Central memory CD8-positive, alpha-beta T cell (primary cell): ENCODE measurements at places on chromosomes 7 and 10.
A peak's percentile ranks its signal among the peaks of the same experiment; 100 is the strongest.

GRCh38 chr7:120833546-120833945, 24.4 kb downstream of the TSPAN12 start:
- no peak for DNase-seq

GRCh38 chr10:33673839-33674415, 339.5 kb upstream of the NRP1 start:
- DNase-seq: no peak

- DNase-seq: no peak
Observed at GRCh38 chr7:51346126-51346525, 29.5 kb upstream of the COBL start.

GRCh38 chr7:137753067-137753466, 93.7 kb downstream of the DGKI start:
- DNase-seq: no peak

DNA sequence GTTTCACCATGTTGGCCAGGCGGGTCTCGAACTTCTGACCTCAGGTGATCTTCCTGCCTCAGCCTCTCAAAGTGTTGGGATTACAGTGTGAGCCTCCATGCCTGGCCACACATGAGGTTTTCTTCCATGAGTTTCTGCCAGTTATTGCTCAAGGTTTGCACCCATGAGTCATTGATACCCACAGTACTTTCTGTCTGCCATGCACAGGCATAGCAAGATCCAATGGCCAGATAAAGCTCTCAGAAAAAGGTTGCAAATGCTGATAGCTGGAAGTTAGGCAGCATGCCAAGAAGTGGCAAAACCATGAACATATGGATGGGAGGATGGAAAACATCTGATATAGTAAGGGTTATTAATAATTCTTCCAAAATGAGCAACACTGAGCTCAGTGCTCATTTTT, 298.7 kb upstream of the NRG3 start:
- no peak for DNase-seq

GRCh38 chr10:79627075-79627474, 16.3 kb downstream of the SFTPA1 start:
- DNase-seq: no peak

DNA sequence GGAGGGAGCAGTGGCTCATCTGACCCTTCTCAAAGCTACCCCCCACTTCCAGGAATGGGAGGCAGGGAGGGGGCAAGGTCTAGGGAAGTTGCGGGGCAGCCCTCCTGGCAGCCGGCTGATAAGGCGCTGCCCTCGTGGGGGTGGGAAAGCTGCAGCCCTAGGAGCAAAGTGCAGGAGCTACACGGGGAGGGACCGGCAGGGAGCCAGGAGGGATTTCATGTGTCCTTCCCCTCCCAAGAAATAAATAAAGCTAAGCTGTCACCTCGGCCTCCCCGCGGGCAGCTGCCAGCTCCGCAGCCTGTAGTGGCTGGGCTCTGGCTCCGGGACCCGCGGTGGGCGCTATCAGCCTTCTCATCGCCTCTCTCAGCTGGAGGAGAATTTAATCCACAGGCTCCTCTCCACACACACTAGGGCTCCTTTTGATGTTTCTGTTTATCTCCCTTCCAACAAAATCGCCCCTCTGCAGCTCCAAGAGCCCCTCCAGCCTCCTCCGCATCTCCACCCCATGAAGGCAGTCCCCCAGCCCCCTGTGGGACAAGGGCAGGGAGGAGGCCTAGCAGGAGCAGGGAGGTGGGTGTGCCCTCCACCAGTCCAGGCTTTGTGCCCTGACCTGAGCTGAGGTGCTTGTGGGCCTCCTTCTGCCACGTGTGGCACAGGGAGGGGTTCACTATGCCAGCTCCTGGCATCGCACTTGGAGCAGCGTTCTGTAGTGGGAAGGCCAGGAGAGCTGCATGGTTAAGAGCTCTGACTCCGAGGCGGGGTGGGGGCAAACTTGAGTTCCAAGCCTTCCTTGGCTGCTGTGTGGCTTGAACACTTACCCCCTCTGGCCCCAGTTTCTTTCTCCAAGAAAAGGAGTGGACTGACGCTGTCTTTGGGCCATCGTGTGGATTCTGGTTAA, 80.5 kb downstream of the C10orf105 start:
- DNase-seq: no peak

DNA sequence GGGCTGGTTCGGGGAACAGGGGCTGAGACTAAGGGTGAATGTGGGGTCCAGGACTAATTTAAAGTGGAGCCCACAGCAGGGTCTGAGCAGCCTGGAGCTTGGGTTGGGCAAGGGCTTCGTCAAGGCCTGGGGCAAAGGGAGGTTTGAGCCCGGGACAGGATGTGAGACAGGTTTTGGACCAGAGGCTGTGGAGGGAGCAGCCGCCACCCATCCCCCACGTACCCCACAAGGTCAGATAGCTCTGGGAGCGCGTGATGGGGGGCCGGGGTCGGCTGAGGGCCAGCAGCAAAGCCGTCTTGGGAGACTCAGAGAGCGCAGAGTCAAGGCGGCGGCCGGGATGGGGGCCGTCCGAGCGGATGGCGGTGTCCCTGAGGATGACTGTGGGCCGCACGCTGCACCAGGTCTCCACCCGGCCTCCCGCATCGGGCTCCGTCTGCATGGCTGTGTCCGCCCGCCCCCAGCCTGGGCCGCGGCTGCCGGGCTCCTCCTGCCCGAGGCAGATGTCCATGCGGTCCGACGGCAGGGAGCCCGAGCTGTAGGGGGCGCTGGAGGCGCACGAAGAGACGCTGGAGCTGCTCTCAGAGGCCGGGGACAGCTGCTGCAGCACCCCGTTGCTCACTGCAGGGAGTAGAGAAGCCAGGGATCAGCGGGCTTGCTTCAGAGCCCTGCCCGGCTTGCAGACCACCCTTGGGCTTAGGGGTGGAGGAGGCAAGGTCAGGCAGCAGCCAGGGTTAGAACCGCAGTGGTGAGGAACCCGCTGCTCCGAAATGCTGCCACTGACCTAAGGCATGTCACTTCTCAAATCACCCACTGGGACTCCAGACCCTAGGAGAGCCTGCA, 12.1 kb downstream of the PDZD7 start:
- DNase-seq: peak; percentile 49

GRCh38 chr7:155213385-155213784, 84.3 kb upstream of the INSIG1 start:
- no peak for DNase-seq

DNA sequence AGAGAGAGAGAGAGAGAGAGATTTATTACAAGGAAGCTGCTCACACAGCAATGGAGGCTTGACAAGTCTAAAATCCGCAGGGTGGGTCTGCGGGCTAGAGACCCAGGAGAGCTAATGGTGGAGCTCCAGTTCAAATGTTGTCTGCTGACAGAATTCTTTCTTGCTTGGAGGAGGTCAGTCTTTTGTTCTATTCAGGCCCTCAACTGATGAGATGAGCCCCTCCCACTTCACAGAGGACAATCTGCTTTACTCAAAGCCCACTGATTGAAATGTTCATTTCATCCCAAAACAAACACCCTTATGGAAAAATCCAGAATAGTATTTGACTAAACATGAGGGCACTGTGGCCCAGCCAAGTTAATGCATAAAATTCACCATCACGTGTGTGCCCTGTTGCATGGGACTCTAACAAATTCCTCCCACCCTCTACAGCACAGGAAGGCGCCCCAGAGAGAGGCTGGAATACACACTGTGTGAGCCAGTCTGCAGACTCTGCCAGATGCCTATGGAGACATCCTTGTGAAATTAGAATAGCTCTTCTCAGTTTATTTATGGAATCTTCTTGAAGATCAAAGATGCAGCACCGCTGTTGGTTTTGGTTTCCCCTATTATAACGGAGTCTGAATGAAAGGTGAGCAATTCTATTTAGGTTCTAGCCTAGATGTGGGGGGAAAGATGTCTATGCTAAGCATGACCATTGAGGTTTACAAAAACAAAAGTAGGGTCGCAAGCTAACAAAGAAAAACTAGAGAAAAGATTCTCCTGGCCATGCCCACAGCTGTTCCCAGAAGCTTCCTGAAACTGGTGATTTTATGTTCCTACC, 123.0 kb upstream of the SFMBT2 start:
- no peak for DNase-seq

DNA sequence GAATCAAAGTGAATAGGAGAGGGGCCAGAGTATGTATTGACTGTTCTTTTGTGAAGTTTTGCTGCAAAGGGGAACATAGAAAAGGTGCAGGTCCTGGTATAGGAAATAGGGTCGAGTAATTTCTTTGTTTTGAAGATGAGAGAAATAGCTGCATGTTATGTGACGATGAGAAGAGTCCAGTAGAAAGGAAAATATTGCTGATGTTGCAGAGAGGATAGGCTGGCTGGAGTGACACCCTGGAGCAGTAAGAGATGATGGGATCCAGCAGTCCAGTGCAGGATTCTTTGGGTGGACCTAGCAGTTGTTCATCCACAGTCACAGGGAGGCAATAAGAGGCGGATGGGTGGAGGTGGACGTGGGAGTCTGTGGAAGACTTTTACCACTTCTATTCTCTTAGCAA, 2.1 kb upstream of the BMS1 start:
- DNase-seq: no peak

DNA sequence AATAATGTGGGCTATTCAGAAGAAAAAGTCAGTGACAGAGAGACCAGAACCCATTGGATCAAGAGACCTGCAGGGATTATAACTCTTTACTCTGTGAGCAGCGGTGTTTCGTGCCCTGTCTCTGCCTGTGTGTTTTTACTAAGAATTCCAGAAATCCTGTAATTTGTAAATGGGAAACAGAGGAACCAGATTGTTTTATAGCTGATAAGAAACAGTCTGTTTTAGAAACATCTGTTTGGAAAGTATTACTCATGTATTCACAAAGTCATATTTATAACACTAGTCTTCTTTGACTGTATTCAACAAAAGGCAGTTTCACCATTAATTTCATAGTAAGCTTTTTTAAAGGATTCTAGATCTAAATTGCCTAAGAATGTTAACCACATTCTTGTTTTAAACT, 30.0 kb upstream of the VDAC2 start:
- no peak for DNase-seq

GRCh38 chr10:99297033-99297432, 32.1 kb upstream of the CNNM1 start:
- no peak for DNase-seq

- no peak for DNase-seq
Observed at GRCh38 chr10:132584081-132584480, 46.5 kb downstream of the INPP5A start.

DNA sequence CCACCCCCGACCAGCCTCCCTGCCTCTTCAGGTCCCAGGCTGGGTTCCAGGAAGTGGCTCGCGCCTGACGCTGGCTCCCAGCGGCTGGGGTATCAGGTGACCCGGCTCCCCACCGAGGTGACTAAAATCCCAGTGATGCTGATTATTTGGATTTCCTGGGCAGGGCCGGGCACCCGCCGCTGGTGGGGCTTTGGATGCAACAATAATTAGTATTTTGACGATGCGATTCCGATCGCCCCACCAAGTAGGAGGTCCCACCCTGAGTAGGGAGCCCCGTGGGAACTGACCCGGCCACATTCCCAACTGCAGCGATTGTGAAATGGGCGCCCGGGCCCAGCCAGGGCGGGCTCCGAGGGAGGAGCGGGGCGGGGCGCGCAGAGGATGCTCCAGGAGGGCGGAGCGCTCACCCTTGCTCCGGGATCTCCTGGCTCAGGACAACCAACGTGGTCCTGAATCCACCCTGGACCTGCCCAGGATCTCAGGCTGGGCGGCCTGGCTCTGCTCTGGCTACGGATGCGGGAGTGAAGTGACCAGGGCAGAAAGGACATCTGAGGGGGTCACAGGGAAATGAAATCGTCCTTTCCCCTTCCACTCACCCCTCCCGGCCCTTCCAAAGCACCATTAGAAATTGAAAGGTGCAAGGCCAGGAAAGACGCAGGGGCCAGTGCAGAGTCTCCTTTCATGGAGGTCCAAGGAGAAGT, 32.6 kb downstream of the DUSP5 start:
- DNase-seq: no peak

GRCh38 chr7:13226385-13226784, 539.0 kb downstream of the ARL4A start:
- DNase-seq: no peak

DNA sequence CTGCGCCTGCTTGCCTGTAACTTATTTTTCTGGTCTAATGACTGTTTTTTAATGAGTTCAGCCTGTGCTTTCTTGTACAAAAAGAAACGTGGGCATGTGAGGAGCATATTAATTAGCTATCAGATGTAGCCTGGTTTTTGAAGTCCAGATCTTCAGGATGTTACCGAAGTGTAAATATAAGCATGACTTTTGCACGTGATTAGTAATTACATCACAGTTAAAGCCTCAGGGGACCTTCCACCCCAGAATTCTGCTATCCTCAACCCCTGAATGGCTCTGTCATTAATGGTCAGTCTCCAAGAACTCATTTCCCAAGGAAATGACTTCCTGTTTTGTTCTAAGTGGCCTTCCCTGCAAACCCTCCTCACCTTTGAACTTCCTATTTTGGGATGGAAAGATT, 2.1 kb upstream of the PRXL2A start:
- DNase-seq: no peak

DNA sequence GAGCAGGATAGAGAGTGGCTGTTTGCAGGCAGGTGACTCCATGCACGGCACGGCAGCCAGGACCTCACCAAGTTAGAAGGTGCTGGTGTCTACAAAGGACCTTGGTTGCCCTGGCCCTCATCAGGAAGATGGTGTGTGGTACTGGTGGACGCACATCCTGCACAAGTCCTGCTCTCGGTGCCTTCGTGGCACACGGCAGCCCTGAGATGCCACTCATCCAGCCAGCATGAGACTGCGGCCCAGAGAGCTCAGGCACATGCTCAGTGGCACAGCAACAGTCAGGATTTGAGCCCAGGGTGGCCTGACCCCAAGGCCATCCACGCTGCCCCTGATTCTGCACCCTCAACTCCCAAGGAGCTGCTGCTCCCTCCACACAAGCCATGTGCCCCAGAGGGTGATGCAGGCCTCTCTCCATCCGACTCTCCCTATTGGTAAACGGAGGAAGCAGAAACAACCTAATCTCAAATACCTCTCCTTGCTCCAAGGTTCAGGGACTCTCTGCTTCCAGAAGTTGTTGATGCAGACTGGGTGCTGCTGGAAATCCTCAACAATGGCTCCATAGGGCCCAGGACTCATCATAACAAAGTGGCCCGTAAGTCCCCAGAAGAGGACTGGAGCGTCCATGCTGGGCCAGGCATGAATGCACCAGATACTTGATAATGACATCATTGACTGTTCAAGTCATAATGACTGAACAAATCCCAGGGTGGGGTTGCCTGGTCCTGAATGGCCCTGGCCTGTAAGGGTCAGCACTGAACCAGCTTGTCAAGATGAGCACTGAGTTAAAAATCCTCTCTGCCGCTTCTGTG, 93.6 kb downstream of the ARHGAP22 start:
- DNase-seq: no peak
